Inflammatory macrophage treated with lipopolysaccharide for 1 hour (primary cell): ENCODE measurements at places on chromosomes 5 and 9.

DNA sequence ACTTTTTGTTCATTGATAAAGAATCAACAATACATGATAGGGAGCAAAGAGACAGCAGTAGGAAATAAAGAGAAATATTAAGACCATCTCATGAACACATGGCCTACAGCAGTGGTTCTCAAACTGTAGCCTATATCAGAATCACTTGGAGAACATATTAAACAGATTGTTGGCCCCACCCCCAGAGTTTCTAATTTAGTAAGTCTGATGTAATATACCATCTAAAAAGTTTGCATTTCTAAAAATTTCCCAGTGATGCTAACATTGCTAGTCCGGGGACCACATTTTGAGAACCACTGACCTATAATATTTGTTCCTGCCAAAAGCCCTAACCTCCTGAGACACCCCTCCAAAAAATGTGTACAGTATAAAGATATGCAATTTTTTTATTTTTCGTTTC is 306.2 kb upstream of the NREP start:
- DNase-seq, result no peak

GRCh38 chr5:170301981-170302652 is 4.5 kb upstream of the LCP2 start:
- DNase-seq, result no peak

DNA sequence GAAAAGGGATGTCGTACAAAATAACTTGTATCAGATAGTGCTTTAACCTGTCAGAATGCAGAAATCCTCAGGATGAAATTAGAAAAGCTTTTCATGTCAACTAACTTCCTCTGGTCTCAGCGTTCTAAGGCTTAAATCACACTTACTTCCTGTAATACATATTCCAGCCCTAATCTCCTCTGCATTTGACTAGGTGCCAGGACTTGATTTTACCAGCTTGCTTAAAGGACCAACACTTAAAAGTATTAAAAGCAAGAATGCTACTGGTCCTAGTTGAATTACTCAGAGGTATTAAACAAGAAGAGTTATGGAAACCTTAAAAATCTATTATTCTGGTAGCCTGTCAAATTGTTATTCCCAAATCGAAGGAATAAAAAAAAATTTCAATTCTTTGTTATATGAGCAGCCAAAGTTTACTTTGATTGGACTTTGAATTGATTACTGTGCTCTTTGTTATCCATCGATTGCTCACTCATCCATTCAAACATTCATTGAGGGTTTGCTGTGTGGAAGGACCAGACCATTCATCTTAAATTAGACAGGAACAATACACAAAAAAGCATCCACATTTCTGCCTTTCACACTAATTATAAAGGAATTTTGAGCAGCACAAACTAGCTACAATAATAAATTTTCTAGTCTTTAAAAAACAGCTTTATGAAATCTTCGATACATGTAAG is 108.7 kb downstream of the MUSK start:
- DNase-seq, result no peak

DNA sequence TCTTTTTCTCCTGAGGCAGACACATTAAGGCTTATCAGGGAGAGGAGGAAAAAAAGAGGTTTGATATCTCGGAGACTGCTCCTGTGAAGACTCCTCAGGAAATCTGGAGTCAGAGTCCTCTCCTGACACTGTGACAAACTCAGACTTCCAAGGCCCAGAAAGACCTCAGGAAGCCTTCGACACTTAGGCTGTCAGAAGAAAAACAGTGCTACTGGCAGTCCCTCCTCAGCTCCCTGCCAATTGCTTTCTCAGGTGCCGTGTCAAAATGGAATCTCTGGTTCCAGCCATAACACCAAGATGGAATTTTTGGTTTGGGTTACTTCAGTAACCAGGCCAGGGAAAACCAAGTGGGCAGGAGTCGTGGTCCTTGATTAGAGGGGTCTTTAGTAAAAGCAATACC is 4.1 kb downstream of the STK10 start:
- no peak for DNase-seq

DNA sequence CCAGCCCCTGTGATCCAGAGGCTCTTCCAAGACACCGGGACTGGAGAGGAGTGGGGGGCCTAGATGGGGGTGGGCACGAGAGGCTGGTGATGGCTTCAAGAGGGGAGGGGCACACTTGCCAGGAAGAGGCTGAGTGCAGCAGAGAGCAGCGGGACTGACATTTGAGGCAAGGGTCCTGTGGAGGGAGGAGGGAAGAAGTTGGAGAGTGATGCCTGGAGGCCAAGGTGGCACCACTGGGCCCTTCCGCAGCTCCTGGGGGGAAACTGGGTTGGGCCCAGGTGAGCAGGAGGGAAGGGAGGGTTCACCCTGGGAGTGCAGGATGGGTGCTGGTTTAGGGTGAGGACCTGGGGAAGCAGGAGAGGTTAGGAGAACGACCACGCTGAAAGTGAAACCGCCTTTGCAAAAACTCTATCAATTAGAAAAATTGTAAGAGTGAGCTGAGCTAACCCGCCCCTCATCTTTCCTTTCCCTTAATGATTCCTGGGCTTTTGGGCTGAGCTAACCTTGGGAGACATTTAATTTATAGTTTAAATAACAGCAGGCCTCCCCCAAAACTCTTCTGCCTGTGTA is 26.2 kb downstream of the ABO start:
- DNase-seq, result no peak

GRCh38 chr5:59416026-59416425 is 477.5 kb downstream of the PDE4D start:
- DNase-seq, result no peak

GRCh38 chr9:105403552-105404248 is 44.1 kb upstream of the FSD1L start:
- no peak for DNase-seq
